ENCODE measurements at places on chromosomes 1 and 21. TPM values are rescaled to one million over a fixed set of nuclear protein-coding genes. Genes with fewer than 3 reads are reported as not detected.

DNA sequence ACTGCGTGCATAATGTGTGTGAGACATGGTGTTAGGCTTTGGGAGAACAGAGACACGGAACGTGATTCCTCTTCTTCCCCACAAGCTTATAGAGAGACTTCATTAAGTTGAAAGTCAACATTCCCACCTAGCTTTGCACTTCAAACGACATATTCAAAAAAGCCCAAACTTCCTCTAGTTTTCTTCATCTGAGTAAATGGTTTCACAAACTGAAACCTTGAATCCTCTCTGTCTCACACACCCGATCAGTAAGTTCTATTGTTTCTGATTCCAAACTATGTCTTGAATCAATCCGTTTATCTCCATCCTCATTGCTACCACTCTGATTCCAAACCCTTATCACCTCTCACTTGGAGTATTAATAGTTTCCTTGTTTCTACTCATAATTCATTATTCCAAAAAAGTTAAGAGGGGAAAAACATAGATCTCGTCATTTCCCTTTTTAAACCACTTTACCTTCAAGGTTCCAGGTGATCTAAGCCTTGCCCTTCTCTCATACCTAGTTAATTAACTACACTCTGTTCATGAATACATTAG lies 1.6 kb upstream of the METTL18 start:
- DNase-seq = no peak

- DNase-seq = no peak
Observed at GRCh38 chr1:55867304-55867843, 652.2 kb upstream of the USP24 start.

- no peak for DNase-seq
Observed at GRCh38 chr1:157117527-157118057, 18.0 kb upstream of the ETV3L start.

GRCh38 chr1:11610629-11611180 lies 43.5 kb downstream of the FBXO2 start:
- DNase-seq = no peak

GRCh38 chr1:3453203-3453761 lies 1.2 kb upstream of the ARHGEF16 start:
- DNase-seq = peak; percentile 87

DNA sequence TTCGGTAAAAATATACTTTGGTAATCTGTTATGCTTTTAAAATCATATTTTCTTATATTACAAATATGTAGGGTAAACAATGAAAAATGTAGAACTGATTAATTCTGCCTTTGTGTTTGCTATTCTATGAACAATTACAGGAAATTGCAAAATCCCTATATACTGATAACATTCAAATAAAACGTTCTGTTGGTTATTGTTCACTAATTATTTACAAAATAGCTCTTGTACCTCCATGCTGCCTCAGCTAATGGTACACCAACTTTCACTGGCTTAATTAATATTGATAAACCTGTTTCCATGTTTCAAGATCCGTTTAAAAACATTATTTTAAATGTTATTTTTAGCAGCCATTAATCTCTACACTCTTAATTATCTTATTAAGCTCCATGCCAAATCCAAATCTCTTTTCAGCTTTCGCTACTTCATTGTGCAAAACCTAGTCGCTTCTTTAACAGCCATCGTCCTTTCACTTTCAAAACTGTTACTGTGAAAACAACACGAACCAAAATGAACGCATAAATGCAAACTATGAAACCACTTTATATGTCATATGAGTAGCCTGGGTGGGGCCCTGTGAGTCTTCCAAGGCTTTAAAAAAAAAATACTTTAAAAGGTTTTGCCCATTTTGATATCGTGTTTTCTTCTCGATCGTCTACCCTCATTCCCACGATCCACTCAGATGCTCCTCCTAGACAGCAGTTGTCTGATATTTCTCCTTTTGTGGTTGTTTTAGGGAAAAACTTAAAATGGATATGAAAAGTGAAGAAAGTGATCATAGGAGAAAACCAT lies 807.1 kb downstream of the USP25 start:
- no peak for DNase-seq

DNA sequence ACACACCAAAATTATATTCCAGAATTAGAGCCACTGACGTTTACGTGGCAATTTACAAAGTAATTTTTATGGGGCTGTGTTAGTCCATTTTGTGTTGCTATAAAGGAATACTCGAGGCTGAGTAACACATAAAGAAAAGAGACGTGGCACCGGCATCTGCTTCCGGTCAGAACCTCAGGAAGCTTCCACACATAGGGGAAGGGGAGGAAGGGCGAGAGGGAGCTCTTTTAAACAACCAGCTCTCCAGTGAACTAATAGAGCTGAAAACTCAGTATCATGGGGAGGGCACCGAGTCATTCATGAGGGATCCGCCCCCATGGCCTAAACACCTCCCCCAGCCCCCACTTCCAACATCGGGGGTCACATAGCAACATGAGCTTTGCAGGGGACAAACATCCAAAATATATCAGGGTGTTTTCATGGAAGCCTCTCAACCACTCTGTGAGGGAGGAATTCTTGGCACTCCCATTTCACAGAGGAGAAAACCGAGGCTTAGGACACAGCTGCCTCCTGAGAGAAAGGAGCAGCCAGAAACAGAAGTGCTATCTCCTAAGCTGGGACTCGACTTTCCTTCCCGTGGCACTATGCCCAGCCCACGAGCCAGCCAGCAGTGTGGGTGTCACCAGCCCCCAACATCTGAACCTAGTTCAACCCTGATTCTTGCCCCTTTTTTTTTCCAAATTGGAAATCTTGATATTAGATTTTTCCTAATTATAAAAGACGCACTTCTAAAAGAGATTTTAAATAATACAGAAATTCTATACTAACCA lies 29.2 kb downstream of the MIS18A start:
- no peak for DNase-seq

DNA sequence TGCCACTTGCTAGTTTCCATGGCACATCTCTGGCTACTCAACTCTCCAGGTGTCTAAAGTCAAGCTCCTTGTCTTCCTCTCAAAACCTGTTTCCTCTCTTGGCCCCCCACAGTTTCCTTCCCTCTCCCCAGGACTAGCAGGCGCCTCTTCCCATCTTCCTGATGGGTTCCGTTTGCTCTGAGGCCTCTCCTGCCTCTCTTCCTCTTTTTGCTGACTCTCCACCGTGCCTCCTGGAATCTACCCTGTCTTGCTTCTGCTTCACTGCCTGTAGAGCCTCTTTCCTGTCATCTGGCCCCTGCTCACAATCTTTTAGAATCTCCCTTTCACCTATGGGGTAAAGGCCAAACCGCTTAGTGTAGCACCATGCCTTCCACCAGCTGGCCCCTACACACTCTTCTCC lies 21.8 kb upstream of the LHX4 start:
- DNase-seq = no peak

- no peak for DNase-seq
Observed at GRCh38 chr1:100530880-100531487, 7.0 kb upstream of the GPR88 start.

DNA sequence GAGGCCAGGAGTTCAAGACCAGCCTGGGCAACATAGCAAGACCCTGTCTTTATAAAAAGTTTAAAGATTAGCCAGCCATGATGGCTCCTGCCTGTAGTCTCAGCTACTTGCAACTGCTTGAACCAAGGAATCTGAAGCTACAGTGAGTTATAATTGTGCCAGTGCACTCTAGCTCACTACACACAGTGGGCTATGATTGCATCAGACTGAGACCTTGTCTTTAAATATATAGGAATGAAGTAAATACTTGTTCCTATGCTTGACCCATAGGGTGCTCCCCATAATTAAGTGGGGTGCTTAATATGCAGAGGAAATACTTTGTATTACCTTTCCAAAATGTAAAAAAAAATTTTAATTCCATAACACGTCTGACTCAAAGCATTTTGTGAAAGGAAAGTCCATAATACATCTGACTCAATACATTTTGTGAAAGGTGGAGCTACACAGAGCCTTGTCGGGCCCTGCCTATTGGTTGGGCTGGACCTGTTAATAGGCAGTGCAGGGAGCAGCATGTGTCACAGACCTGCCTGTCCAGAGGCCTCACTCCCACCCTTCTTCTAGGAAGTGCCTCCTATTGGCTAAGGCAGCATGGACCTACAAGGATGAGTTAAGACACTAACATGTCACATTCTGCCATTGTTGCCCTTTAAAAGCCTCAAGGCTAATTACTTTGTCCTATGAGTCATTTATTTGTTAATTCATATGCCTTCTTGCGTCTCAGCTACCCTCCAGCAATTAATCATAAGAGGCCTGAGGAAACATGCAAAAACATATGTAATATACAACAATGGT lies 33.6 kb downstream of the CD58 start:
- no peak for DNase-seq

GRCh38 chr1:3553940-3554223 lies 57.4 kb downstream of the MEGF6 start:
- no peak for DNase-seq

GRCh38 chr1:236167154-236167553 lies 24.8 kb downstream of the GPR137B start:
- DNase-seq = no peak

GRCh38 chr1:45753248-45754037 lies 3.0 kb upstream of the IPP start:
- DNase-seq = no peak

- peak; percentile 71 for DNase-seq
Observed at GRCh38 chr1:182781841-182782586, 7.6 kb upstream of the NPL start.

GRCh38 chr1:115544131-115544530 lies 97.6 kb upstream of the VANGL1 start:
- DNase-seq = no peak

DNA sequence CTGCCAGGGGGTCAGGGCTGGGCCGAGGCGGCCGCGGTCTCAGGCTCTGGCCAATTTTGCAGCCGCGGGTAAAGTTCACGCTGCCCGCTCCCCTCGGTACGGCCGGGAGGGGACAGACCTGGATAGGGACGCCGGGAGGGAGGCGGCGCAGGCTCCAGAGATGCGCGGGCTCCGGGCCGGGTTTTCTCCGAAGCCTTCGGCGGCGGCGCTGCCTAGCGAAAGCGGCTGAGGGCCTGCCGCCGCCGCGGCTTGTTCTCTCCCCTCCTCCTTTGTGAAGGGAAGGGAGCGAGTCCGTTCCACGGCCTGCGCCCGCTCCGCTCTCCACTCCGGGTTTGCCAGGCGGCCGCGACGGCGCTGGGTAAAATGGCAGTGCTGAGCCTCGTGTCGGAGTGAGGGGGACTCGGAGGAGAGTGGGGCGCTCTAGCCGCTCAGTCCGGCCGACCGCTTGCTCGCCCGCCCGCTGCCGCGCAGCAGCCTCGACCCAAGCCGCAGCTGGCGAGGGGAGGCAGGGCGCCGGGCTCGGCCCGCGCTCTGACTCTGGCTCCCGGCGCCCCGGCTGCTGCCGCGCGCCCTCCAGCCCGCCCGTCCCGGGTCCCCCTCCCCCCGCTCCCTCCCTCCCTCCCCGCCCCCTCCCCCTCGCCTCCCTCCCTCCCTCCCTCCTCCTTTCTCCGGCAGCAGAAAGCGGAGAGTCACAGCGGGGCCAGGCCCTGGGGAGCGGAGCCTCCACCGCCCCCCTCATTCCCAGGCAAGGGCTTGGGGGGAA lies at the start of gene ARID1A:
TSS of gene ARID1A (plus strand) at position 660 of the 763 bp plus-strand sequence. CDS start 389 bp downstream, outside the sequence.
- peak; percentile 95 for DNase-seq

DNA sequence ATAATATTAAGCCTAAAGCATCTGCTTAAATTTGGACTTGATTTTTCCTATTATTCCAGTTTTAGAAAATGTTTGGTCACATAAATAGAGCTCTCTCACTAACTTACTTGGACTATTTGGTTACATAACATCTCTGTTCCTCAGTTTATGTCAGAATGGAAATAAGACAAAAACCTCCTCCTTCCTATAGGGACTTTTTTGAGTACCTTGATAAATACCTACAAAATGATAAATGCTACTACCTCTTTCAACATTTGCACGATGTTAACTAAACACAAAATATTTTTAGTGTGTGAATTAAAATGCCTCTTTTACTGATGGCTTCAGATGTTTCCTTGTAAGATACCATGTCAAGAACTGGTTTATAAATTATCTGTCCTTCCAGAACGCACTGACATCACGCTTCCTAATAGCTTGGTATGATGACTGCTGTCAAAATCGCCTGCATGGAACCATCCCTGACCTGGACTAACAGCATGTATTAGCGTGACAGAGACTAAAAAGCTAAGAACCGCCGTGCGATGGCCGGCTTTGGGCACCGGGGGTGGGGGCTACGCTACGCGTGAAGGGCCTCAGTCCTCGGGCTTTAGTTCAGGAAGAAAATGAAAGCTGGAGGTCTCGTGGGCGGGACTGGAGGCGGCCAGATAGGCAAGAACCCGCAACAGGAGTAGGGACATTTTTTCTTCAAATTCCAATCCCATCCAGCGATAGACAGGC lies 133.2 kb upstream of the BARHL2 start:
- no peak for DNase-seq

- DNase-seq = no peak
Observed at GRCh38 chr1:64320922-64321614, 117.6 kb downstream of the UBE2U start.

DNA sequence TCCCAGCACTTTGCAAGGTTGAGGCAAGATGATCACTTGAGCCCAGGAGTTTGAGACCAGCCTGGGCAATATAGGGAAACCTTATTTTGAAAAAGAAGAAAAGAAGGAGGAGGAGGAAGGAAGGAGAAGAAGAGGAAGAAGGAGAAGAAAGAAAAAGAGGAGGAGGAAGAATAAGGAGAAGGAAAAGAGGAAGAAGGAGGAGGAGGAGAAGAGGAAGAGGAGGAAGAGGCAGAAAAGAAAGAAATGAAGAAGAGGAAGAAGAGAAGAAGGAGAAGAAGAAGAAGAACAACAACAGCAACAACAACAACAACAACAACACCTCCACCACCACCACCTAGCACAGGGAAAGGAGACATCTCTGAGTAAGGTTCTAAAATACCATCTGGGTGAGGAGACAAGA lies 10.6 kb downstream of the SELENBP1 start:
- no peak for DNase-seq

- DNase-seq = peak; percentile 46
Observed at GRCh38 chr21:25638660-25639550, at the start of gene JAM2. Gene JAM2 (plus strand): TSS chr21:25639258. CDS start chr21:25639822, 564 bp downstream.

GRCh38 chr21:44930543-44930981 lies 9.3 kb upstream of the SLX9 start:
- DNase-seq = no peak

OVAAL gene
- not detected for total RNA-seq

HYI gene
- 9.2 TPM for total RNA-seq

C1orf185 gene
- not detected for total RNA-seq

CD52 gene
- 698 TPM for total RNA-seq

MARK1 gene
- not detected for total RNA-seq

CCNL2 gene
- 174 TPM for total RNA-seq

DRAXIN gene
- 0.46 TPM for total RNA-seq

C1orf116 gene
- total RNA-seq = not detected

S100A6 gene
- total RNA-seq = 260 TPM

APOBEC4 gene
- not detected for total RNA-seq

TAS1R3 gene
- 0.43 TPM for total RNA-seq

PRDM16 gene
- not detected for total RNA-seq

WDR64 gene
- total RNA-seq = not detected

SWT1 gene
- total RNA-seq = 7.1 TPM

CITED4 gene
- total RNA-seq = 4.4 TPM
